Activated CD4-positive, alpha-beta T cell treated with anti-CD3 and anti-CD28 coated beads for 36 hours (primary cell): ENCODE measurements at places on chromosomes 2 and 18.

DNA sequence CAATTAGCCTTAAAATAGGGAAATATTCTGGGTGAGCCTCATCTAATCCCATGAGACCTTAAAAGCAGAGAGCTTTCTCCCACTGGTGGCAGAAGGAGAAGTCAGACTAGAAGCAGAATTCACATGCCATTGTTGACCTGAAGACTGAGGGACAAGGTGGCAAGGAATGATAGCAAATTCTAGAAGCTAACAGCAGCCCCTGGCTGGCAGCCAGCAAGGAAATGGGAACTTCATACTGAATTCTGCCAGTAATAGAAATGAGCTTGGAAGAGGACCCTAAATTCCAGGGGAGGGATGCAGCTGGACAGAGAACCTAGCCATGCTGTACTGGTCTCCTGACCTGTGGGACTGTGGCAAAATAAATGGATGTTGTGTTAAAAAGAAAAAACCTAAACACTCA, 19.5 kb downstream of the B3GNT7 start:
- no peak for DNase-seq

GRCh38 chr18:4455113-4455811, at the start of gene DLGAP1:
Gene DLGAP1, minus strand, starts transcription at chr18:4455307.
- peak; percentile 16 for DNase-seq

- no peak for DNase-seq
Measured at GRCh38 chr2:180394305-180394704, 387.2 kb upstream of the CWC22 start.

DNA sequence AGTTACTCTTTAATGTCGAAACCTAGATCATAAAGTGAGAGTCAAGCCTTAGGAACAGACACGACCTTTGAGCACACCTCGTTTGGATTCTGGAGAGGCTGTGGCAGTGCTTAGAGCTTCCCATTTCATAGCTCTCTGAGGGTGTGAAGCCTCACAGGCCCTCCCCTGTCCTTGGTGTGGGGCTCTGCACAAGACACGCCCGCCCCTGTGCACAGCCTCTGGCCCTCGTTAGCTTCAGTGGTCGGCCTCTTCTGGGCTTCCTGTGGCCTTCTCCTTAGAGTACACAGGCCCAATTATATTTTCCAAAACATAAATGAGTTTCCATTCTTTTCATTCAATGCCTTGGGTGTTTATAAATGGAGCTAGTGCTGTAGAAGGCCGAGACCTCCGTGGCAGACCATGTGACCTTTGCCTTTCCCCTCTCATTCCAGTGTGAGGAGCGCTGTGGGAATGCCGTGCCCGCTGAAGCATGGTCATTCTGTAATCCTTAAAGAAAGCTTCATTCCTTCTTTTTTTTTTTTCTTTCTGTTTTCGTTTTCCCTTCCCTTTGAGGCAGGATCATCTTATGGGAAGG, 208.6 kb downstream of the DCDC2C start:
- no peak for DNase-seq

DNA sequence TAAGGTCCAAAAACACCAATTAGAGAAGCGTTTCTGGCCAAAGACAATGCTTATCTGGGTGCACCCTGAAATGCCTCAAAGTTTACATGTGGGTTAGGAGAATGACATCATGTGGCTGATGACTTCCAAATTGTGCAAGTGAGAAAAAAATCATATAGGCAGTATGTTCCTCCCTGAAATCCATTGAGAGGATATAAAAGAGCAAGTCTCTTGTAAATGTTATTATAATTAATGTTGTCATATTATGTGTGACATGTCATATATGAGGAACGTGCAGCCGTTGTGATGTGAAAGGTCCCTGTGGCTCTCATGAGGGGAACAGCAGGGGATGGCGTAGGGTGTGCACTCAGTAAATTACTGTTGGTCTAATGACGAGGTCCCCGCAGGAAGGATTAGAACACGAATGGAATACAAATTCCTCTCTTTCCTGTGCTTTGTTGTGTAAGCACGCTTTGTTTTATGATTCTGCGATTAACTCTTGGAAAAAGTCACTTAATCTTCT, 290.8 kb downstream of the PRKCE start:
- DNase-seq: no peak

GRCh38 chr2:187986390-187987105, 305.1 kb upstream of the GULP1 start:
- DNase-seq: no peak

DNA sequence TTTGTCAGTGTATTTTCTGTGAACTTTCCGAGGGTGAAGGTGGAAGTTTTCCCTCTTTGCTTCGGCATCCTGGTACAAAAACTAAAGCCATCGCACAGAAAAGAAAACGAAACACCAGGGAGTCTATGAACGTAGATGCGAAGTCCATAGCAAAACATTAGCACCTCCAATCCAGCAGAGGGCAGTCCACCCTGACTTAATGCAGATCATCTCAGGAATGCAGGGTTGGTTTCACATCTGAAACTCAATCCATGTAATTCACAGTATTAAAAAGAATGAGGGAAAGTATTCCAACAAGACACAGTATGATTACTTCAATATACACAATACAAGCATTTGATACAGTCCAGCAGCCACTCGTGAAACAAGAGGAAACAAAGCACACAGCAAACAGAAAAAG, 70.8 kb downstream of the RTP5 start:
- DNase-seq: peak; percentile 37

DNA sequence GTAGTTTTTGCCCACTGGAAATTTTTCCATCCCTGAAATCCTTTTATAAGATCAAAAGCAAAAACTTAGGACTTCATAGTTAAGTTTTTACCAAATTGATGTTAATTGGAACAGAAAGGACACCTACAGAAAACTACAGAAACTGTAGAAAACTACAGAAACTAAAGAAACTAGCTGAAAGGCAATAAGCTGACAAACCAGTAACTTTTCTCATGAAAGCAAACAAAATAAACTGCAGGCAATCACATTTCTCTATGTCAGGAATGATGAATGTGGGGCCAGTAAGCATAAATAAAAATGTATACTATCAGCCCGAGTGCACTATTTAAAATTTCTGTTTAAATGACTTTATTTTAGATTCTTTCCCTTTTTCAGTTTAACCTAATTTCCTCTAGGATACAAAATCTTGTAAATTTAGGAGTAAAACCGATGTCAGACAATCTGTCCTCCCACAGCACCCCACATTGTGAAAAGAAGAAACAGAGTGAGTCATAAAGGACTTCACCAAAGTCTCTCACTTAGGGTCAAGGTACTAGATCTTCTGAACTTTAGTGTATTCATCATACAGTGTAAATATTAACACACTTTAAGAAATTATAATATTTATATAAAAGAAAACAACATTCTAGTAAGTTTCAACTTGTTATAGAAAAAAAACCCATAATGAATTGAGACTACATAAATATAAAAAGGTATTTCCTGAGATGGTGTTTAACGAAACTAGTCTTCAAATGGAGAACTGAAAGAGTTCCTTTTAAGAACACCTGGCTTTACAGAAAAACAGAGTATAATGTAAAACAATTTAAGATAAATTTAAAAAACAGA, 46.6 kb downstream of the USP40 start:
- no peak for DNase-seq

DNA sequence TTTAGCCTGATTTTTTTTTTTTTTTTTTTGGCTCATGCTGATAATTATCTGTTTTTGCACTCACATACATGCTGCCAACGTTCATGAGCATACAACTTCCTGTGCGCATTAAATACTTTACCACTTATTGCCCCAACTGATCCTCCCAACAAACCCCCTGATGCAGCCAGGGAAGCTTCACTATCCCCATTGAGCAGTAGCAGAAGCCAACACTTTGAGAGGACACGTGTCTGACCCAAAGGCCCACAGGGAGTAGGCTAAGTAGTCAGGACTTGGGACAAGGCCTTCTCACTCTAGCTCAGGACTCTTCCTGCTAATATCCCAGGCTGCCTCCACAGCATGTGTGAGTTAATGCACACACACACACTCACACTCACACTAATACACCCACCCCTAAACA, 36.2 kb upstream of the MAT2A start:
- DNase-seq: no peak

- no peak for DNase-seq
Measured at GRCh38 chr18:33184175-33184574, 256.3 kb downstream of the CCDC178 start.

DNA sequence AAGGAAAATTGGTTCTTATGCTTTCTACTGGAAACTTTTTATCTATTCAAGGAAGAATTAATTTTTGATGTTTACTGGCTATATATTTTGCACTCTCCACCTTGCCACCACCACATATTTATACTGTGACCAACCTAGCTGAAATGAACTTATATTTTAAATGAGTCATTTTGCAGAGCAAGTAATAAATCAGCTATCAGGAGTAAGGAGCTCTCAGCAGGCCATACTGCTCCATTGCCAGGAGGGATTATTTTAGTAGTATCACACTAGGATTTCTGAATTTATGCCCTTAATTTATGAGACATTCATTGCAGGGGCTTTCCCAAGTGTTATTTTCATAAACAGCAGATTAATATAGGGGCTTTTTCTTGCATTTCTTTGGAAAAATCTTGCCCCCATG, 125.8 kb upstream of the CYP1B1 start:
- DNase-seq: no peak

GRCh38 chr18:62928326-62928725, 213.0 kb downstream of the PHLPP1 start:
- no peak for DNase-seq

DNA sequence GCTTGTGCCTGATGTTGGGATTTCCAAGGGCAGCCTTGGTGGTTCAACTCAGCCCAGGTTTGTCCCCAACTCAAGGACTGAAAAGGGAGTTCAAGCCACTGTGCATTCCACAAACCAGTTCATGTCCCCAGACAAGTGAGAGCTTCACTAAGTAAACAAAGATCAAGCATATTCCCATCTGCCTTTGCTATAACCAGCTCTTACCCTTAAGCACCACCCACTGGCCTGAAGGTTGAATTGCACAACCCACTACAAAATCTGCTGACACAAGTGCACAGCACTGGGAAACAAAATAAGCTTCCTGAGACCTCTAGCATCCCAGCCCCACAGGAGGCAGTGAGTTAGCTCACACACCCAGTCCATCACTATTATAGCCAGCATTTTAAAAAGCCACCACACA, 516.7 kb downstream of the NR4A2 start:
- peak; percentile 6 for DNase-seq

DNA sequence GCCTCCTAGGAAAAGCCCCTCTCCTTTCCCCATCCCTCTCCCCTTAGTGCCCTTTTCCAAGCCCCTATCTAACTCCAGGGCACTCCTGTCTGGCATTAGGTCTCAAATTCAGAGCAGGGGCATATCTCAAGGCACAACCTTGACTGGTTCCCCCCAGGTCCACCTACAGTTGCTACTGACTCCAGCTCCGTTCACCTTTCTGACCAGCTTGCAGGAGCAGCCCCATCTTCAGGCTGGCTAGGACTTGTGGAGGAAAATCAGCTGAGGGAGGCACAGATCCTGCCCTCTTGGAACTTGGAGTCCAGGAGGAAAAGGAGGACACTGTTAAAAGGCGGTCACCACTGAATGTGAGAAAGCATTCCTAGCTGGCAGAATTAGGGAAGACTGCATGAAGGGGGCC, 152.4 kb downstream of the ZFP36L2 start:
- no peak for DNase-seq

DNA sequence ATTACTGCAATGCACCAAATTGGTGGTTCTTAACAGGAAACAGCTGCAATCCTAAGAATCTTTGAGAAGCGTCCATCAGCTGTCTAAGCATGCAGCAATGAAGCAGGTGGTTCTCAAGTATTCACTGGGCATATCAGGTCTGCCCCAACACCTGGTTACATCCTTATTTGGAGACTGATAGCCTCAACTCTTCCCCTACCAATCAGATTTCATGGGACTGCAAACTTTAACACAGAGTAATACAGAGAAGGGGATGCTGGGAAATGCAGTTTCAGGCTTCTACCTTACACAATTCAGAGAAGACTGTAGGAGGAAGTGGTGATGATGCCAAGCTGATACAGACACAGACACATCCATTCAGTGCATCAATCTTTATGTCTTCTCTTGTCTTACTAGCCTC, 240.5 kb downstream of the BCL2 start:
- no peak for DNase-seq

DNA sequence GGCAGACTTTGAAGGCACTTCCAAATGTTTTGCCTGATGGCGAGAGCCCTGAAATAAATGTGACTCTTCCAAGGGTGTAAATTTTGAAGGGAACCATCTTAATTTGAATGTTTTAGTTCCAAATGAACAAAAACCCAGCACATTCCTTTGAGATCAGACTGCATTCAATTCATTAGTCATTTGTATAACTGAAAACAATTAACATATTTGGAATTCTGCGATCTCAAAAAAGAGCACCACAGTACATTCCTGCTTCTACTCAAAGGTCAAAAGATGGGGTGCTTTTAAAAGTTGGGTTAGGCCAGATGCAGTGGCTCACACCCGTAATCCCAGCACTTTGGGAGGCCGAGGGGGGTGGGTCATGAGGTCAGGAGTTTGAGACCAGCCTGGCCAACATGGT, 38.2 kb upstream of the CHRNA1 start:
- no peak for DNase-seq

DNA sequence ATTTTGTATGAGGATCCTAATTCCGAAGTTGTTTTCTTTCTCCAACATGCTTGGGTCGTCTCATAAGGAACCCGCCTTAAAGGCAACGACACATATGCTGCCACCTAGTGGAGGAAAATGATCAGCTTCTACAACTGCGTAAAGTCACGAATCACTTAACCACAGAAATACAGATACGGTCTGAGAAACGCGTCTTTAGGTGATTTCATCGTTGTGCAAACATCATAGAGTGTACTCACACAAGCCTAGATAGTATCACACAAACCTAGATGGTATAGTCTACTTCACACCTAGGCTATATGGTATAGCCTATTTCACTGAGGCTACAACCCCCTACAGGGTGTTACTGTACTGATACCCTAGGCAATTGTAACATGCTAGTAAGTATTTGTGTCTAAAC, 13.1 kb downstream of the GNLY start:
- DNase-seq: peak; percentile 72

- no peak for DNase-seq
Measured at GRCh38 chr18:61817086-61817485, 75.7 kb downstream of the RNF152 start.

GRCh38 chr2:85994421-85994777, 105.6 kb upstream of the ST3GAL5 start:
- DNase-seq: no peak

GRCh38 chr18:47343291-47343690, 91.8 kb upstream of the SKOR2 start:
- DNase-seq: no peak

- DNase-seq: no peak
Measured at GRCh38 chr2:8364668-8365067, 317.2 kb upstream of the ID2 start.

- DNase-seq: no peak
Measured at GRCh38 chr2:214676421-214677089, 132.9 kb downstream of the BARD1 start.

- peak; percentile 57 for DNase-seq
Measured at GRCh38 chr2:43178602-43179542, 47.5 kb downstream of the ZFP36L2 start.

GRCh38 chr2:43537137-43537536, 58.7 kb downstream of the THADA start:
- DNase-seq: no peak

GRCh38 chr2:121491518-121491917, 39.2 kb upstream of the RNU4ATAC start:
- DNase-seq: no peak
